ENCODE measurements at places on chromosomes 3 and 15.

GRCh38 chr3:25257026-25257425 lies 171.0 kb upstream of the RARB start:
- DNase-seq: no peak

DNA sequence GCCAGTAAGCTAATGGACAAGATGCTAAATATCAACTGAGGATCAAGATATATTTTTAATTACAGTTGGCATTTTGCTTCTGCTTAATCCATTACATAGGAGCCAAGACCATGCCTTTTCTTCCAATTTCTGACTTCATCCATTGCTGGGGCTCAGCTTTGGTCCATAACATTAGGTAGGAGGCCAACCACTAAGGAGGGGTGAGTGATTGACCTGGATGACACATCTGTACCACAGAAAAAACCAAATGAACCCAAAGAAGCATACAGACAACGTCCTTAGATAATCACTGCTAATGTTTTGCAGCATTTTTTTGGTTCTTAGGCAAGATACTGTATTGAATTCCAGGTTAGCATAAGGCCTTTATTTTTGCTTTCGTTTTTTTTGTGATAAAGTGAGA lies 353.2 kb upstream of the KCNH8 start:
- DNase-seq: no peak

- no peak for DNase-seq
These were observed 607 bp upstream of the GHSR start for GRCh38 chr3:172448661-172449465.

GRCh38 chr3:173778251-173778650 lies 380.7 kb downstream of the NLGN1 start:
- DNase-seq: no peak

DNA sequence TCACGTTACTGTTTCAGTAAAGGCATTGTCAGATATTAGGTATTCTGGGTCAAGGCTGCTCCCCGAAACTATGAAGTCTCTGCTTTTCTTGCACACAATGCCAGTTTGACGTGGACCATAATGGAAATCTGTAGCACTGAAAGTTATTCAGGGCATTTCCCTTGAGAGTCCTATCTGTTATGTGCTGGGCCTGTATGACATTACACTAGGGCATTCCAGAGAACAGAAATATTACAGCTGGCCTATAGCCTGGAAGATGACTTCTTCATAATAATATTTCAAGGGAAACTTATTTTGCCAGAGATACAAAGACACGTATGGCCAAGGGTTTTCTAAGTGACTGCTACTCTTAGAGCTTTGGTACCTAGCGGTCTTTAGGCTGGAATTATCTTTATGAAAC lies 613.6 kb upstream of the CBLB start:
- no peak for DNase-seq

- no peak for DNase-seq
These were observed 131.4 kb downstream of the ADAMTS17 start for GRCh38 chr15:100210338-100210737.

- no peak for DNase-seq
These were observed 177.0 kb downstream of the CNTN6 start for GRCh38 chr3:1269808-1270207.
